ENCODE measurements at places on chromosomes 5 and 9. TPM values are rescaled to one million over a fixed set of nuclear protein-coding genes. Genes with fewer than 3 reads are reported as not detected.
A peak's percentile ranks its signal among the peaks of the same experiment; 100 is the strongest.

The ST8SIA4 gene
- 3.5 TPM for total RNA-seq

The PPP1R26 gene
- 11.7 TPM for total RNA-seq

The IRX4 gene
- not detected for total RNA-seq

The PRLR gene
- 3.5 TPM for total RNA-seq

GRCh38 chr5:102903074-102903871 is 148.2 kb downstream of the PAM start:
- DNase-seq: no peak

DNA sequence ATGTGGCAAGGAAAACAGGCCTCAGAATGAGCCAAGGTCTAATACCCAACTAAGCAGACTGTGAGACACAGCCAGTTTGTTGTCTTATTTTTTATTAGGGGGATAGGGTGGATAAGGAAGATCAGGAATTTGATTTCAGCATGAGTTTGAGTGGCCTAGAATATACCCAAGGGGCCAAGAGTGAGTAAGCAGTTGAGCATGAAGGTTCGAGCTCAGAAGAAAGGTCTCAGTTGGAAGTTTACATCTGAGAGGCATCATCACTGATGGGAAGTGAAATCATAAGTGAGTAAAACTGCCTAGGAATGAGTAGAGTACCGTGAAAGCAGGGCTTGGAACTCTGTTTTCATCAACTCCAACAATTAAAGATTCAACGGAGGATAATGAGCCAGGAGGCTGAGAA is 12.6 kb downstream of the PSMD5 start:
- peak; percentile 7 for DNase-seq

GRCh38 chr5:33764786-33765185 is 127.0 kb downstream of the ADAMTS12 start:
- no peak for DNase-seq

GRCh38 chr5:81698813-81699212 is 52.1 kb downstream of the SSBP2 start:
- no peak for DNase-seq

- peak; percentile 4 for DNase-seq
These were observed 491.2 kb downstream of the PSAT1 start for GRCh38 chr9:78788101-78788500.

GRCh38 chr9:137264067-137264466 is 8.9 kb downstream of the NELFB start:
- no peak for DNase-seq

DNA sequence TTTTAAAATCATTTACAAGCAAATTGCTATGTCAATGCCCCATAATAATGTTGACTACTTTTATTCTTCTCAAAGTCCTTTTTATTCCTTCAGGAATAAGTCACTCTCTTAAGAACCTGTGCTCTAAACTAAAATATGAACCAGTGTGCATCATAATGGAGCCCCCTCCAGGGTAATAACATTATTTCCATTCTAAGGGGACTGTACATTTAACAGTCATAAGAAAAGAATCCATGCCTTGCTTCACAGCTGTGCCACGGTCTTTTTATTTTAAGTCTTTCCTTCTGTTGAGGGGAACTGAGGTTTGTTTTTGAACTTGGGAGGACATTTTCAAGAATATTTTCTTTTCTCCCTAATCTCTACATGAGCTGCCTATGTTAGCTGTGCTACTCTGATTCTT is 297.6 kb downstream of the MAN2A1 start:
- DNase-seq: peak; percentile 27

GRCh38 chr5:170985486-170985885 is 123.7 kb downstream of the RANBP17 start:
- no peak for DNase-seq

GRCh38 chr9:109816490-109816889 is 36.5 kb downstream of the PALM2AKAP2 start:
- peak; percentile 93 for DNase-seq

Measured in fibroblast of villous mesenchyme (primary cell).